Activated T-helper 1 cell treated with anti-CD3 and anti-CD28 coated beads, Interleukin-2, amount 50 U/mL, for 16 hours (primary cell): ENCODE measurements at places on chromosomes 1 and 21.

DNA sequence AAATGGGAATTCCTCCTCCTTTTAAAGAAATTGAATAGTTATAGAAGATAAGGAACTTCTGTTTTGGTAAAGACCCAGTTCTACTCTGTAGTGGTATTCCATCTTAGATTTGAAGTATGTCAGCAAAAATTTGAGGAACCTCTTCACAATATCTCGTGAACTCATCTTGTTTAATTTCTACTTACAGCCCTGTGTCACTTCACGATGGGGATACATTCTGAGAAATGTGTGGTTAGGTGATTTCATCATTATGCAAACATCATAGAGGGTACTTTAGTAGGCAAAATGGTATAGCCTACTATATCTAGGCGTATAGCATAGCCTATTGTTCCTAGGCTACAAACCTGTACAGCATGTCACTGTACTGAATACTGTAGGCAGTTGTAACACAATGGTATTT, 36.0 kb downstream of the ALG6 start:
- no peak for DNase-seq

DNA sequence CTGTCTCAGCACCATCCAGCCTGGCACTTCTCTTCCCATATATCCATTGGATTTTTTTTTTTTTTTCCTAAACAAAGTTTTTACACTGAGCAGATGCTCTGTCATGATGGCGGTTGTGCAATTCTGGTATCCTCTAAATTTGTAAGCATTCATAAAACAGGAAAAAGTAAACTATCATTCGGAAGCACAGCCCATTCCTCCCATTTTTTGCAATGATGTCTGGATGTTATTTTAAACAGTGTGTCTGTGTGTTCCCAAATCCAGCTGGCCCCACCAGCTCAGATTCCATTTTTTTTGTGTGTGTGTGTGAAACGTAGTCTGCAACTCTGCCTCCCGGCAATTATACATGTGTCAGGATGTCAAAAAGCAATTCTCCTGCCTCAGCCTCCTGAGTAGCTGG, 33.5 kb downstream of the PDPN start:
- DNase-seq = no peak

- no peak for DNase-seq
Measured at GRCh38 chr1:97350241-97350640, 570.6 kb downstream of the DPYD start.

DNA sequence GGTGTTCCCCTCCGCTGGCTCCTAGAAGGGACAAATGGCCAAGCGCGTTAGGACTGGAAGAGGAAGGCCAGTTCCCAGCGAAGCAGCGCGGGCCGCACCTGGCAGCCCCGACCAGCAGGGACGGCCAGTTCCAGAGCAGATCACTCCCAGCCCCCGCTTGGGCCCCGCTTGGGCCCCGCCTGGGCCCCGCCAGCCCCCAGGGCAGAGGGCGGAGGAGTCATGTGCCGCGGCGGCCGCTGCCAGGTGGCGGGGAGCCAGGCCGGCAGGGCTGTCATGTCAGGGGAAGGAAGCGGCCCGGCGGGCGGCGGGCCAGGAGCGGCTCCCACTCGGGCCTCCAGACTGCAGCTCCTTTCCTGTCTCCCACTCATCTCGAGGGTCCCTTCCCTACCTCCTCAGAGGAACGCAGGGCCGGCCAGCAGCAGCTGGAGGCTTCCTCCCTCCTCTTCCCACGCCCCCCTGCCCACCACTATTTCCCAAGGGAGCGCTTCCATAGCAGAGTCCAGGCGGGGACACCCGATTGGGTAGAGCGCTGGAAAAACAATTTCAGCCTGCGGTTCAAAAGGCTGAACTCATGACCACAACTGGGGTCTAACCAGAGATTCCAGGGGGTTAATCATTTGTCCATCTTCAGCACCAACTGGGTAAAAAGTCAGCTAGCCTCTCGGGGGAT, 16.5 kb downstream of the ZNF697 start:
- DNase-seq = no peak

DNA sequence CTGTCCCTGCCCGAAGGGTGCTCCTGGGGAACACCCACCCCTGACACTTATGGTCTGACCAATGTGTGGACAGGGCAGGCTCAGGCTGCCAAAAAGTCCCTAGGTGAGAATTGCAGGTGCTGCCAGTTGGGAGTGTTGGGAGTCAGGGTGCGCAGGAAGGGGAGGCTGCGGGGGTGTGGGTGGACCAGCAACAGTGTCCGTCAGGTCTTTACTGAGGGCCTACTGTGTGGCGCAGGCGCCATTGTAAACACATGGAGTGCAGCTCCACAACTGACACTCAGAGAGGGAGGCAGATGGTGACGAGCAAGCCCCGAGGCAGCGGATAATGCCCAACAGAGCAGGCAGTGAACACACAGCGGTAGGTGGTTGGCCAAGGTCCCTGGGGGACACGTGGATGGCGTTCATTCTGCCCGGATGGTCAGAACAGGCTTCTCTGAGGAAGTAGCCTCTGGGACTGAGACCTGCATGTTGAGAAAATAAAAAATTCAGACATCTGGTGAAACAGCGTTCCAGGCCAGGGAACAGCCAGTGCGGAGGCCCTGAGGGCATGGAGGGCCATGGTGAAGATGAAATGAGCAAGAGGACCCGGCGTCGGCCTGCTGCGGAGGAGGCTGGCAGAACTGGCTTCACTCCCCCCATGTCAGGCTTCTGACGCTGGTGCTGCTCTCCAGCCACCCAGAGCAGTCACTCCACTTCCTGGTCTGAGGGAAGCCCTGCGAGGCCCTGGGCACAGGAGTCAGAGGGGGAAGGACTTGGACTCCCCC, 136.2 kb upstream of the ZBTB40 start:
- DNase-seq = no peak

DNA sequence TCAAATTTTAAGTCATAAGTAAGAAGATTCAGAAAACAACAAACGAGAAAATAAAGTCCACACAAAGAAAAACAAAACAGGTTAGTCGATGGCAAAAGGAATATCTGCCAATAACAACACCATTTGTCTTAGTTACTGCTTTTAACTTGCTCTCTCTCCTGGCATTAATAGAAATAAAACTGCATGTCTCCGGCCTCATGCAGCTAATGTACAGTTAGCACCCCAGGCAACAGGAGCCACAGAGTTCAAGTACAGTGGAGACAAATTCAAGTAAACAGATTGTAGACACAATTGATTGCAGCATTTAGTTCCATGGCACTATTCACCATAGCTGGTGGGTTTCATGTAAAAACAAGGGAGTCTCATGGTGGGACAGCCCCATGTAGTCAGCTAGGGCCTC, 33.5 kb downstream of the SUSD4 start:
- DNase-seq = no peak

DNA sequence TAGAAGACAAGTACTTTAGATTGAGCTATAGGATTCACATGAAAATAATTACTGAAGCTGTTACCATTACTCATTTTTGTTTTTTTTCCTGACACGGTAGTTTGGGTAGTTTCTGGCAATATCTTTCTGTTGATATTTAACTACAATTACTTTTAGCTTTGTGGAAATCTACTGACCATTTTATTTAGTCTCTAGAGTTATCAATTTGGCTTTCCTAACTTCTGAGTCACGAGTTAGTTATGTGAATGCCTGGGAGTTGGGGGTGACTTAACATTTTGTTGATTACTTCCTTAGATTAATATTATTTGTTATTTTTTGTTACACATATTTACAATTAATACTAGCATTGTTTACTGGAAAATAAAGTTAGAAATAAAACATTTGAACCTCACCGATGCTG, 160.6 kb downstream of the HMCN1 start:
- no peak for DNase-seq

DNA sequence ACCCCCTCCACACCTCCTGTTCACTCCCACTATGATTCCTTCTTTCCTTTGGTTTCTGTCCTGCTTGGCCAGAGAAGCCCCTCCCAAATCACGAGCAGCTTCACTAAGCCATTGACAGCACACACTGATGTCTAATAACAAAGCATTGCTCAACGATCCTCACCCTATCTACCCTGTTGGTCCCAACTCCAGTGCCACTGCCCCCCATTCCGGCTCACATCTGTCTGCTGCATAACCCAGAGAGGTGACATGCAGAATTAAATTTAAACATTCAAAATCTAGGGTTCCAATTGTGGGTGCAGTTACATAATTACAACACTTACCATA, 236.9 kb downstream of the TTLL7 start:
- DNase-seq = no peak

- DNase-seq = no peak
Measured at GRCh38 chr1:32208469-32208868, 420 bp upstream of the DCDC2B start.

DNA sequence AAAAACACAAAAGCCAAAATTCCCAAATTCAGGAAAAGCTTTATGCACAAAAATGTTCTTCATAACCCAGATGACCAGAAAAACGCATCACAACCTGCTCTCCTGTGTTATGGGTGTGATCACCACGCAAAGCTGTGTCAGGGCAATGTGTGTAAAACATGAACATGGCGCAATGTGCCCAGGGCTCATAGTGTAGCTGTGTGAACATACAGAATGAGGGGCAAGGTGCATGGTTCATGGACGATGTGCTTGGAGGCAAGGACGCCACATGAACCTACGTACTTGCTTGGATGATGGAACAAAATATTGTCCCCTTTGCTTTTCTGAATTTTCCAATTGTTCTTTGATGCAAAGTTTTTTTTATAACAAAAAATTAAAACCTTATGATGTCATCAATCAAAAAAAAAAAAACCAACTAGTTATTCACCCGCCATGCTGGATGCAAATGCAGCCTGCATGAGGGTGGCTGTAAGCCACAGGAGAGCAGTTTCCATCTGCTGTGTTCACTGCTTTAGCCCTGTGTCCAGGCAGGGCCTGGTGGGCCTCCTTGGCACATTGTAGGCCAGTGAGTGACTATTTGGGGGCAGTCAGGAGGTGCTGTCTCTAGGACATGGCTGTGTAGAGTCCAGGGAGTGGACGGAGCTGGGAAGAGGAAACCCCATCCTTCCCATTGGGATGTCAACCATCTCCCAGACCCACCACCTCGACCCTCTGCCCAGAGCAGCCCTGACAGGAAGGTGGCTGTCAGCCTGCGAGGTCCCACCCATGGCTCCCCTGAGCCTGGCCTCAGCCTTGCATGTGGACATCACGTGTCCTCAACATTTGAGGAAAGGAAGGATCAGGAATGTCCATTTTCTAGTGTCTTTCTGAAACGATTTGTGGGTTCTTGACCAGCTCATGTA, 13.6 kb downstream of the KRTAP10-1 start:
- DNase-seq = no peak
